ENCODE measurements at places on chromosomes 2 and 18.
A peak's percentile ranks its signal among the peaks of the same experiment; 100 is the strongest.

- peak; percentile 96 for DNase-seq
These were observed 502 bp downstream of the EPAS1 start for GRCh38 chr2:46297546-46298271.

- no peak for DNase-seq
These were observed 1.3 kb upstream of the GREB1 start for GRCh38 chr2:11532416-11533055.

GRCh38 chr2:30565851-30566358 lies 118.9 kb downstream of the LCLAT1 start:
- DNase-seq = no peak

GRCh38 chr2:160293391-160294091 lies 93.5 kb upstream of the ITGB6 start:
- DNase-seq = no peak

DNA sequence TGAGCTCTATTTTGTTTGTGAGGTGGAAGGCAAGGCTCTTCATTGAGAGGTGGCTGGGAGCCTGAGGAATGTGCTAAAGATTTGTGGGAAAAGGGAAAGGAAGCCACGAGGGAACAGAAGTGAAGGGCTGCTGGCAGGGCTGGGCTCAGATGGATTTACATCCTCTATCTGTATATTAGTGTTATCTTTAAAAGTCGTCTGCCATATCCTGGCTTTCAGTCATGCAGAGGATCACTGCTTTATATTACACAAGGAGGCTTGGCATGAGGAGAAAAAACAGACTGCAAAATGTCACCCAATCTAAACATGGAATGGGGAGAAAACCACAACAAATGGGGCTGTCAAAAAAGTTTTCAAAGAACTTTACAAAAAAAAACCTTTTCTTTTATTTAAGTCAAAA lies 434.4 kb downstream of the HRH4 start:
- DNase-seq = no peak

GRCh38 chr18:79944746-79945117 lies 6.7 kb downstream of the SLC66A2 start:
- DNase-seq = peak; percentile 46

- DNase-seq = no peak
These were observed 328.9 kb upstream of the ID2 start for GRCh38 chr2:8352989-8353388.

- DNase-seq = no peak
These were observed 101.1 kb downstream of the SH3YL1 start for GRCh38 chr2:162473-163382.

DNA sequence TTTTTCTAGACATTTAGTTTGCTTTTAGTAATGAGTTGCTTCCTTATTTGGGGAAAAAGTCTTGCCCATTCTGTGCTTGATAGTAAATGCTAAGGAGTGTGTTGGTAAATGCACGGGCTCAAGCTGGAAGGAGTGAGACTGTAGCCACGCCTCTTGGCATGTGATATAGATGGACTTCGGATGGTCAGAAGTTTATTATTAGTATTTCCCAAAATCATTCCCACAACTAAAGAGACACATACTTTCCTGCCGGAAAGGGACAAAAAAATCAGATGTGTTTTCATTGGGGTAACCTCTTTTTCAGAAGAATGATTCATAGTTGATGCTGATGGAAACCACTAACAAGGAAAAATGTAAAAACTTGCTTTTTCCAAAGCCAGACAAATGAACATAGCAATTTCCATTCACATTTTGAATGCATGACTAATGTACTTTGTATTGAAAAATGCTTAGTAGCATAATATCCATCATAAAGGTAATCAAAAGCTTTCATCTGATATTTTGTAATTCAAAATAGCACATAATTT lies 133.2 kb downstream of the ZNF532 start:
- DNase-seq = no peak

DNA sequence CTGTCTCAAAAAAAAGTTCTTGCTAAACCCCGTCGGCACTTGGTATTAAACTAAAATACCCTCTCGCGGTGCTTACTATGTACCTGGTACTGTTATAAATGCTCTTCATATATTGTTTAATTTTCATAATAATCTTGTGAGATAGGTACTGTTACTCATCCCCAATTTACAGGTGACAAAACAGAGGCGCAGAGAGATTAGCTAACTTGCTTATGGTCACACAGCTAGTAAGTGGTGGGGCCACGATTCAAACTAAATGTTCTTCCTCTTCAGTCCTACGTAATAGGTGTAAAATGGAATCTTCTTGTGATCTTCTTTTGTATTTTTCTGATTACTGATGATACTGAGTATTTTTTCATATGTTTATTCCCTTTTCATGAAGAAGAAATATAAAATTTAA lies 51.3 kb downstream of the TET3 start:
- no peak for DNase-seq

DNA sequence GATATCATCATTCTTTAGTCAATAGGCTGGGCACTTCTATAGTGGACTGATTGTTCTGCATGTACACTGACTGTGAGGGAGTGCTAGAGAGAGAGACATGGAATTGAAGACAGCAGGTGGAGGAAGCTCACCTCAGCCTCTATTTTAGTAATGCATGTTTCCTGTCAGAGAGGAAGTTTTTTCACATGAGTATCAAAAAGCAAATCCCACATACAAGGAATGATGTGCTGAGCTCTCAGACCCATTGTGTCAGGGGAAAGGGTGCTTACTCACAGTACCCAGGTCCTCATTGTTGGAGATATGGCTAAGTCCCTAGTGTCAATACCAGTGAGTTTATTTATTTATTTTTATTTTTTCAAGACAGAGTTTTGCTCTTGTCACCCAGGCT lies 9.9 kb upstream of the CDK15 start:
- no peak for DNase-seq

- no peak for DNase-seq
These were observed 361.2 kb upstream of the SOX11 start for GRCh38 chr2:5330961-5331360.

DNA sequence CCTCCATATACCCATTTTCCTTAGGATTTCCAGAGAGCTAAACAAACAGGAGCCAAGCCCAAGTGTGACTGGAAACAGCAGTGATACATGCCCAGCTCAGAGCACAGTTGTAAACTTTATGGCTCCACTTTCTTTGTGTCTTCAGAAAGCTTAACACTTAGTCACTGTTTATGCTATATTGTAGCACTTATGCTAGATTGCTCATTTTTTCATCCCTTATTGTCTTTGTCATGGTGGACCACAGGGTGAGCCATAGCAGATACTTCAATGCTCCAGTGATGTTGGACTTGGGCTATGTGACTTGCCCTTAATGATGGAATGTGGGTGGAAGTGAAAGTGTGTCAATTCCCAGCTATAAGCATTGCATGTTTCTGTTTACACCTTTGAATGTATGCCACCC lies 401.6 kb downstream of the METTL4 start:
- DNase-seq = no peak

GRCh38 chr2:16335947-16336346 lies 329.7 kb downstream of the CYRIA start:
- no peak for DNase-seq

- peak; percentile 64 for DNase-seq
These were observed 51.8 kb upstream of the CYRIA start for GRCh38 chr2:16717477-16717876.

DNA sequence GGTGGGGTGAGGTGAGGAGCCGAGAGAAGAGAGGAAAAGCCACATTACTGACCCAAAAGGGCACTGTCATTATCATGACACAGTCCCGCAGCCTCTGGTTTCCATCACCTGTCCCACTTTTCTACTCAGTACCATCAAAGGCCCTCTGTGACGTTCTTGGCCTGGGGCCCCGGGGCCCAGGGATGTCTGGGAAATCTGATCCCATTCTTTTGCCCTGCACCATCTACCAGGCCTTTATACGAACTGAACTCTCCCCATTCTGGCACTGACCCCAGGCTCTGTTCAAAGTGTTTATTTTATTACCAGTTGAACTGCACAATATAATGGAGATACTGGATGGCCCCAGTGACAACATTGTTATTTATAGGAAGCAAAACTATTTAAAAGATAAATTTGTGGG lies 89.1 kb downstream of the COL6A3 start:
- no peak for DNase-seq

- no peak for DNase-seq
These were observed 91.4 kb upstream of the IL1R2 start for GRCh38 chr2:101900375-101900774.

DNA sequence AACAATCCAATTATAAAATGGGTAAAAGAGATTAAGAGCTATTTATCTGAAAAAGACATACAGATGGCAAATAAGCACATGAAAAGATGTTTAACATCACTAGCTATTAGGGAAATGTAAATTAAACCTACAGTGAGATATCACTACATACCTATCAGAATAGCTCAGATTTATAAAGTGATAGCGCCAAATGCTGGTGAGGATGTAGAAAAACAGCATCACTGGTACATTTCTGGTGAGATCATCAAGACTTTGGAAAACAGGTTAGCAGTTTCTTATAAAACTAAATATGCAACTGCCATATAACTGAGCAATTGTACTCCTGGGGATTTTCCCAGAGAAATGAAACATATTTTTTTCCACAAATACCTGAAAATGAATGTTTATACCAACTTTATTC lies 100.4 kb downstream of the ACOXL start:
- DNase-seq = no peak

DNA sequence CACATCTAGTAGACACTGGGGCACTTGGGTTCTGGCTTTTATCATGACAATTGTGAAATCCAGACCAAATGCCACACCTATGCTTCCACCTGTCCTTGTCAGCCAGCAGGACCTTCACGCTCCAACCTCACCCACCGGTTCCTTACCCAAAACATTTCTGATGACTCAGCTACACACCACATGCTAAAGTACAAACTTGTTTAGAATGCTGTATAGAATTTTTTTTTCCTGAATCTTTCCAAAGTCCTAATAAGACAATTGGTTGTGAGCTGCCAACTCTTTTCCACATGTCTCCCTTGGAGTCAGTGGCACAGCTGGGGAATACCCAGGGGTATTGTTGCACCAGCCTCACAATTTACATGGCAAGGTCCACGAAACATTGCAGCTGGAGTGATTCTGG lies 75.5 kb upstream of the LPIN2 start:
- no peak for DNase-seq

GRCh38 chr2:135494917-135495316 lies 36.1 kb downstream of the ZRANB3 start:
- no peak for DNase-seq

DNA sequence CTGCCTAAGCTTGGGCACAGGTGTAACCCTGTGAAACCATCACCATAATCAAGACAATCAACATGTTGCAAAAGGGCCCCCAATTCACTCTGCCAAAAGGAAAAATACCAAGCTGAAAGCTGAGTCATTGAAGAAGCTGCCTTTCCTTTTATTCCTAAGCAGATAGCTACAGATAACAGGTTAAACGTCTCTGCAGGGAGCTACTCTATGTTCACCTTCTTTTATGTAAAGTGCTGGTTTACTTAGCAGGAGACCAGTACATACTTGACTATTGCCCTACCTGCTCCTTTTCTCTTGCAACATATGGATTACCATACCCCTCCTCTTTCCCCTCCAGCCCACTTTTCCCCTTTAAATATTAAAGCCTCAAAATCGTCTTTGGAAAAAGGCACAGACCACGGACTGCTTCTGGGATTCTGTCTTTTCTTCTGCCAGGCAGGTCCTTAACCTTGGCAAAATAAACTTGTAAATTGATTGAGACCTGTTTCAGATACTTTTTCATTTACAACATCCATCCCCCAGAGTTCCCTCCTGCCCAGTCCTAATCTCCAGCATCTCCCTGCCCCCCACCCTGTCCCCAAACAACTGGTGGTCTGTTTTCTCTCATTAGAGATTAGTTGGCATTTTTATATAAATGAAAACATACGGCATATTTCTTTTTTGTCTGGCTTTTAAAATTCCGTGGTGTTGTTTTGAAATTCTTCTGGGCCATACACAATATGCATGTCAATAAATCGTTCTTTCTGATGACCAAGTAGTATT lies 37.8 kb upstream of the LDLRAD4 start:
- no peak for DNase-seq

GRCh38 chr2:201638326-201638725 lies 5.0 kb downstream of the TMEM237 start:
- DNase-seq = no peak
